Fibroblast of gingiva (primary cell): ENCODE measurements at places on chromosomes 4 and X.

- DNase-seq = no peak
Observed at GRCh38 chr4:89352541-89352940, 44.9 kb upstream of the GPRIN3 start.

DNA sequence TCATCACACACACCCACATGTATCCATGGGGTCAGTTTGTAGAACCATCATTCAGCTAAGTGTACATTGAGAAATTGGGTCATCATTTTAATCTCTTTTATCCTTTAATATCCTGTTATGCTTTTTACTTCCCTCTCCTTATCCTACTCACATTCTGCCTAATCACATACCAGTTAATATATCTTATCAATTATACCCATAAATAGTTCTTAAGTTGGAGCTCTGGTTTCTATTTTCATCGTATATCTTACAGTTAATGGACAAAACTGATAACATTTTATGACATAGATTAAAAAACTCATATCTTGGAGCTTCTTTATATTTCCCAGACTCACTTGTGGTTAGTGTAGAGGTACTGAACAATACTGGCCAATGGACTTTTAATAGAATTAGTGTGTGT is 729.5 kb upstream of the LCORL start:
- no peak for DNase-seq

DNA sequence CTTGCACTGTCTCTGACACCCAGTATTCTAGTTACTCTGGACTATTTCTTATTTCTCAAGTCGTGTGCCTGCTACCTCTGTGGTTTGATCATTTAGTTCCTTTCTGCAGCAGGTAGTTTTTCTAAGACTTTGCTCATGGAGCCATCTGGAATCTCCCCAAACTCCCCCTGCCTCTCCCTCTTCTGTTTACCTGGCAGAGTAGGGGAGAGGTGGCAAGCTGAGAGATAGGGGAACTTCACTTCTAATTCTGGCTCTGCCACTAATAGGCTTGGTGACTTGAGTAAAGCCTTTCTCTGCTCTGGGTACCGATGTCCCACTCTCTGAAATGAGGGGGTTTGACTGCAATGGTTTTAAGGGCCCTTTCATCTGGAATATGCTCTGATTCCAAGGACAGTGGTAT is 141.3 kb downstream of the CPEB2 start:
- no peak for DNase-seq

DNA sequence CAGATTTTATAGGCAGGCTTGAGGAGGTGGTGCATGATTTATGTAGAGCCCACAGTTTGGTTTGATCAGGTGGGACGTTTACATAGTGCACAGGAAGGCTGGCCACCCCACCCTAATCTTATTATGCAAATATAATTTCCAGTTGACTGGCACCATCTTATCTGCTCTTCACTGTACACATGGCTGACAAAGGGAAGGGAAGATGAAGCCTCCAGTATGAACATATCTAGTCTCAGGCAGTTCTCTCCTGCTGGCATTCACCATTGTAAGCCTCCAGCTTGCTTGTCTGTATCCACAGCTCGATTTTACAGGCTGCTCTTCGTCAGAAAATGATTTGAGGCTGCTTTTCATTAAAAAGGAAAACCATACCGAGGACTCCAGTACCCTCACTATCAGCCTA is 278.3 kb downstream of the TECRL start:
- no peak for DNase-seq

GRCh38 chr4:92317047-92317446 is 13.3 kb downstream of the GRID2 start:
- DNase-seq = no peak

GRCh38 chrX:39430551-39430950 is 629.3 kb downstream of the MID1IP1 start:
- no peak for DNase-seq

DNA sequence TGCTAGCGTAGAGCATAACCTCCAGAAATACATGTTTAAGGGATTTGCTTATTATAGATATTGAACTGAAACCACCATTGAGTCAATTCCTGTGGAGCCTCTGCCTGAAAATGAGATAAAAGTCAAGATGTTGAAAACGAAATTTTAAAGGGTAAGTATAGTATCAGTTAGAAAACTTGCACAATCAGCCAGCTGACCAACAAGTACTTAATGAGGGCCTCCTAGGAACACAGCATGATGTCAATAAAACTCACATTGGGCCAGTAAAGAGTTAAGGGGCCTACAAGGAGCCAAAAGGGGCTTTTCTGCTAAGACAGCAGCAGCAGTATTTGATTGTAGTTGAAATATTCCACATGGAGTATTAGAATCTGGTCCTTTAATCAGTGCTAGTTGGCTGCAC is 314.1 kb upstream of the PPARGC1A start:
- DNase-seq = no peak

- DNase-seq = peak; percentile 35
Observed at GRCh38 chr4:56739066-56739777, 58.1 kb upstream of the HOPX start.

GRCh38 chrX:27706526-27706925 is 101.3 kb upstream of the MAGEB10 start:
- DNase-seq = no peak

DNA sequence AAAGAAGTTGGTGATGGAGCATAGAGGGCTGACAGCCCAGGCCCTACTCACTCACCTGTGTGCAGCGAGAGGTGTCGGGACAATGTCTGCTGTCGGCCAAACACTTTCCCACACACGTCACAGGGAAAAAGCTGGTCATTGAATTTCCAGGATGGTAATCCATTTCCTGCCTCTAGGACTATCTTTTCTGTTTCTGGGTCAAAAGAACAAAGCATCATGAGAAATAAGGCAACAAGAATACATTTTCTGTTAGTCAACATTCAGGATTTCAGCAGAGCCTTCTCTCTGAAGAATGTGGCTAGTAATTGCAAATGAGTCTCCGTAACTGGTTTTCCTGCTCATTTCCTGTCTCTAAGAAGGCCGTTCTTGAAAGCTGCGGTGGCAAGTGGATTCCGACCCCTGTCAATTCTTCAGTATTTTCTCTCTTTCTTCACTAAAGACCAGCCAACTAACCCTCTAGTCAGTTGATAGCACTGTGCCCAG is 99.4 kb downstream of the C4orf51 start:
- no peak for DNase-seq

DNA sequence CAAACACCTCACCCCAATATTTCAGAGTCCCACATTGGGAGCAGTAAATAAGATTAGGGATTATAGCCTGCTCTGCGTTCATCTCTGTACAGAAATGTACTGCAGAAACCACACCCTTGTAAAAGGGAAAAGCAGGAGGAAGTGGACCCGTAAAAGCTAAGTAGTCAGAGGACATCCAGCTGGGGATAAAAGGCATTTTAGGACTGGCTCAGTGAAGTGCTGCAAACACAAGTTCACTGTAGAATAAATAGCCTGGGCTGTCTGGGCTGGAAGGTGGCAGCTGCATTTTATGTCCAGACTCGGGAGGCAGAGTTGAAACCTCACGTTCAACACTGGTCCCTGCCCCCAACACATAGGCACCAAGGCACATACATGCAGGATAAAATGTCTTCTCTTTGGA is 178.7 kb upstream of the FAT1 start:
- no peak for DNase-seq

DNA sequence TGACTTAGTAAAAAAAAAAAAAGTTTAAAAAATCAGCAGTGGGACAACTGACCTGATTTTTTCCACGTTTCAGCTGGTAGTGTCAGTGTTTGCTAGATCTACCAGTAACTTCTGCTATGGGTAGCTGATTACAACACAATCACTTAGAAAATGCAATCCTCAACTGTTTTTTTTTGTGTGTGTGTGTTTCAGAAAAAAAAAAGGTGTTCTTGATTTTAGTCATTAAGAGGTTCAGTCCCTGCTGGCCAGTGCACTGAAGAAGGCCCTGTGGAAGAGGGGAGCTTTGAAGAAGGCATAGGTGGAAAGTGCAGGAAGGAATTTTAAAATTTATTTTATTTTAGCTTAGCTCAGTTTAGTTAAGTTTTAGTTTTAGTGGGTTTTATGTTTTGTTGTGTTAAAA is 46.9 kb downstream of the SH2D1A start:
- DNase-seq = no peak

GRCh38 chr4:1178300-1179088 is 6.1 kb upstream of the SPON2 start:
- no peak for DNase-seq
